ENCODE measurements at places on chromosomes 1 and 21.

DNA sequence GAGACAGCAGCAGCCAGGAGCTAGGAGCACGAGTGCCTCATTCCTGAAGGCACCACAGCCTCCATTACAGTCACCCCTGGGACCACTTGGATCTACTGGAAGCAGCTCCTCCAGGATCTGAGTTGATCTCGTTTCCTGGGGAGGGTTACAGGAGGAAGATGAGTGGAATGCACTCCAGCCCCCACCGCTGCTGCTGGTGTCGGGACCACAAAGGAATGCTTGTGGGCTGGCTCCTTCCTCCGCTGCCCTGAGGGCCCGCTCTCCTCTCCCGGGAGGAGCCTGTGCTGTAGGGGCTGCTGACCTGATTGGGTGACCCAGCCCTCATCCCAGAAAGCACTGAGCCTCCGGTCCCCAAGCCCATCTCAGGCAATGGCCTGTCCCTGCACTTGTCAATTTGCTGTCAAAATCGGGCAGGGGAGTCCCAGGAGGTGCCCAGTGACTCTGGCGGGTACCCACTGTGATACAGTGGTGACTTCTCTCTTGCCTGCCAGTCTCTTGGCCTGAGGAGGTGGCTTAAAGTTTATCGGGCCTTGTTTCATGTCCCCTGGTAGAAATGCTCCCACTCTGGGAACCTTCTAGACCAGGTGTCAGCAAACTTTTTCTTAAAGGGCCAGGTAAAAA is 23.1 kb downstream of the IL10RB start:
- no peak for DNase-seq

DNA sequence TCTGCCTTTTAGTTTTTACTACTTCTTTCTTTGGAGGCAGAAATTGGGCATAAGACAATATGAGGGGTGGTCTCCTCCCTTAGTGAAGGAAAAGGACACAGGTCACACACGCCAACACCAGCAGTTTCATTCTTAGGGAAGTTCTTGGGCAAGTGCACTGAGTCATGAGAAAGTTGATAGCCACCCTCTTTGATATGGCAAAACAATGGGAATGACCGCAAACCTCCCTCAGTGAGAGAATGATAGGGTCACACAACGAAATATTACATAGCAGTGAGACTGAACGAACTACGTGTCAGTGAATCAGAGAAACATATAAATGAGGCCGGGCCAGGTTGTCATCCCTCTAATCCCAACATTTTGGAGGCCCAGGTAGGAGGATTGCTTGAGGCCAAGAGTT is 20.0 kb downstream of the IL6R start:
- no peak for DNase-seq

- DNase-seq: no peak
Measured at GRCh38 chr1:211606332-211606913, 27.5 kb upstream of the SLC30A1 start.

GRCh38 chr1:150456146-150456647 is 31.0 kb upstream of the TARS2 start:
- DNase-seq: no peak

- DNase-seq: no peak
Measured at GRCh38 chr1:204092632-204093420, 19.9 kb downstream of the SOX13 start.

DNA sequence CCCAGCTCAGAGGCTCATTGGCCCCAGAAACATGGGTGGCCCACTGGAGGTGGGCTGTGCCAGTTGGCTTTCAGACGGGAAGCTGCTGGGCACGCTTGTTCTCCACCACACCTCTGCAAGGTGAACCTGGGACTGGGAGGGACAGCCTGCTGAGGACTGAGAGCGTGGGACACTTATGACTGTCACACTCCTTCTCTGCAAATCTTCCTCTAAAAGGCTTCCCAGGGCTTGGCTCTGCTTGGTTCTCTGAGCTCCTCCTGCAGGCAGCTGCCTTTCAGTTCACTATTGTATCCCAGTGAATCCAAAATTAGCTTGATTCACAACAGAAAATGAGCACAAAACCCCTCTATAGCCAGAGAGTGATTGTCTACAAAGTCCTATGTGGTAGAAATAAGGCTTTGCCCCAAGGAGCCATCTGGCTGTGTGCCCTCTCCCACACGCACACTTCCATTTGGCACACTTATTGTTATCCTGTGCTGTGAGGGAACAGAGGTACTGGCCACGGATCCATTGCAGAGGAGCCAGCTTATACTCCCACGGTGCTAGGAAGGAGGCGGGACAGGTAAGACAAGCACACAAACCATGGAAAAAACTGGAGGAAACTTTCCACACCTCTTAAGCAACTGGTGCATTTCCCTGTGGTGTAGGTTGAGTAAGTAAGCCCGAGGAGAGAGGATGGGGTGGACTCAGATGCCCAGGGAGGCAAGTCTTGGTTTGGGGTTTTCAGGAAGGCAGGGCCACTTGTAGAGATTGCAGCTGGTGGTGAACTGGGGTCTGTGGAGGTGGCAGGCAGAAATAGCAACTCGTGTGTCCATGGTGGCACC is 18.9 kb upstream of the BTG2 start:
- no peak for DNase-seq

- DNase-seq: peak; percentile 57
Measured at GRCh38 chr1:48697066-48697707, 79.5 kb downstream of the BEND5 start.

DNA sequence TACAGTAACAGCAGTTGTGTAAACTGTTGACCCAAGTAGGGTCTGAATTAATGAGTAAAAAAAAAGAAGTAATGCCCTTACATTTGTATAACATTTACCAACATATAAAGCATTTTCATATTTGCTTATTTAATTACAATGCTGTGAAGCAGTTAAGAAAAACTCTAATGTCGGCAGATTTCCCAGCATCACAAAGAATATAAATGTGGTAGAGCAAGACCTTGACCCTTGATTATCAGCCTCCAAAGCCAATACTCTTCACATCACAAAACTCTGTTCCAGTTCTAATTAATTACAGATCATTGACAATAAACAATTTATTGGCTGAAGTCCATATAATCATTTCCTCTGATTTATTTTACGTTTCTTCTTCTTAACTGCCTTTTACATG is 130.2 kb downstream of the DUSP10 start:
- no peak for DNase-seq

GRCh38 chr1:50967416-50968157 is 2.5 kb upstream of the CDKN2C start:
- DNase-seq: no peak

- DNase-seq: no peak
Measured at GRCh38 chr1:2602866-2603520, 16.4 kb downstream of the PRXL2B start.

- no peak for DNase-seq
Measured at GRCh38 chr1:8458607-8459006, 140.7 kb downstream of the SLC45A1 start.

GRCh38 chr1:100308777-100309176 is 42.8 kb downstream of the RTCA start:
- peak; percentile 79 for DNase-seq

DNA sequence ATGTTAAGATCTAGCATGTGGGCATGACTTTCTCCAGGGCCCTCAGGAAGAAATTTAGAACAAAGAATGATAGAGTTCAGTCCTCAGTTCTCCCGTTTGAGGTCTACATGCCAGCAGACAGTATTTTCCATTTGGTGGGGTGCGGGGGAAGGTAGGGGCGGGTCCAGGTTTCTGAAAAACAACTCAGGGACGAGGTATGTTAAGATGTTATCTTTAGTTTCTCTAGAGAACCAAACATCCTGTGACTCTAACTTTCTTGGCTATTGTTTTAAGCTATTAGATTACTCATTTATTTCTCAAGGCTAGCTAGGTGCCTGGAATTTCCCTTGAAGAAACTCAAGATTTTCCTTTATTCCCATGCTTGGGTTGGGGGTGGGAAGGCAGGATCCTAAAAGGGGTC is 42.3 kb upstream of the SYT14 start:
- DNase-seq: no peak

GRCh38 chr1:200654660-200655059 is 15.0 kb downstream of the DDX59 start:
- peak; percentile 45 for DNase-seq

DNA sequence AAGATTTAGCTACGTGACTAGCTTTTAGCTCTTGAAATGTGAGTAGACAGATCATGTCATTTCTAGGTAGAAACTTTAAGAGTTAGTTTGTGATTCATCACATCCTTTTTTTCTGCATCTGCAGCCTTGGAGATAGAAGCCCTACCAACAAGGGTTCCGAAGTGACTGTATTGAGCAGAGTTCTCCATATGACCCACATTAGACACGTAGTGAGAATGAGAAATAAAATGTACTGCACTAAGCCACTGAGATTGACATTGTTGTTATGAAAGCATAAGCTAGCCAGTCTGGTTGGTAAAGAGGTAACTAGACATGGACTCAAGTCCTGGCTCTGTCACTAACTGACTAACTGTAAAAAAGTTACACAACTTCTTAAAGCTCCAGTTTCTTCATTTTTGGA is 296.1 kb downstream of the PDE4B start:
- no peak for DNase-seq

DNA sequence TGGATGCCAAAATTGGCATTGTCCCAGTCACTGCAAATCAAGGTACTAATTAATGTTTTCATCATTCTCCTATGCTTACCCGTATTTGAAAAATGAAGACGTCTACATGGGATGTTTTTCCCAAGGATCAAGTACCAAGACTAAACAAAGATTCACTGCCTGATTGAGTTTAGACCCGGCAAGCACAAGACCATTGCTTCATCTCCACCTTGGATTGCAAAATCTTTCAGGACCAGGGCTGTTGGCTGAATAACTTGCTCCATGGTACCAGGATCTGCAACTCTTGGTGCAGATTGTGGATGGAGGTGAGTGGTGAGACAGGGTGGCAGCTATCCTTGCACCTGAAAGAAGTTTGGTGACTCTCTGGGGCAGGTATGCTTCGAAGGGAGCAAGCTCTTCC is 122.5 kb upstream of the ETS2 start:
- no peak for DNase-seq

DNA sequence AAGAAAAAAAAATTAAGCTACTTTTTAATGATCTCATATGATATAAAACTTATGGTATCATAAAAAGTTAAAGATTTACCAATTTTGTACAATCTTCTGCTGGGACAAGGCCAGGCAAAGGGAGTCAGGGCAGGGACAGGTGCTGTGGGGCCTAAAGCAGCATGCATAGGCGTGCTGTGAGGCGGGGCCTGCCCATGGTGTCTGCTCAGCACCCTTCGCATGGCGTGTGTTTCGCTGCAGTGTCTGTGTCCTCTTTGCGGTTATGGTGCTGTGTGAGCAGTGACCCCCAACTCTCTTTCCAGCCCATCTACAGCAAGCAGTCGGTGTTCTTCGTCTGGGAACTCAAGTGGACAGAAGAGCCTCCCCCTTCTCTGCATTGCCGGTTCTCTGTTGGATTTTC is 13.4 kb upstream of the PWP2 start:
- no peak for DNase-seq

DNA sequence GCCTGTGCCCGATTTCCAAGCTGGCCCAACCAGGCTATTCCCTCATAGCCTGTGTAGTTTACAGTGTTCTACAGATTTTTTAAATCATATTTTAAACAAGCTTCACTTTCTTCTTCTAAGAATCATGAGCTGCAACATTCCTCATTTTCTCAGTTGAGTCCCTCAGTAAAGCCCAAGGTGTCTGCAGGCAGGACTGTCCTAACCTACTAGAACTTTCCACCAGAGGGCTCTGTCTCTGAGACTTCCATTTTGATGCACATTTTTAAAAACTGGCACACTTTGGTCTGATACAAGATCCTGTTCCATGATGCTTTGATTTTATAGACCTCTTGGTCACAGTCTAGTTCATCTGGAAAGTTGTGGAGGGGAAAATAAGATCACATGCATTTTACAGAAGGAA is 21.6 kb upstream of the SLAMF6 start:
- peak; percentile 48 for DNase-seq

DNA sequence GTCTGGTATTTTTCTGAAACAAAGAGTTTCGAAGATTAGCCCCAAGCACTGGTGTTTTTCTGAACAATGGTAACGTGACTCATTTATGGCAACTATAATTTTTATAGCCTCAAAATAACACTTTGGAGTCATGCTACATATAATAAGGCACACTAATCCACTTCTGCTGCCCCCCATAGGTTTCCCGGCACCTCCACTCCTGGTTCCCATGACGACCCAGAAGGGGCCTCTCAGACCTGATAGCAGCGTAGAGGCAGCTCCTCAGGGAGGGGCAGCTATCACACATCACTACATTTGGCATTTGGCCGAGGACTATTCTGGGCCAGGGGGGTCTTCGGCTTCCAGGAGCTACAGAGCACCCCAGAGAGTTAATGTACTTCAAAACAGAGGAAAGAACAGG is 23.3 kb downstream of the CAPN8 start:
- no peak for DNase-seq

GRCh38 chr1:247110627-247111258 is 6.6 kb upstream of the ZNF669 start:
- peak; percentile 50 for DNase-seq

- no peak for DNase-seq
Measured at GRCh38 chr1:93652323-93652949, 29.2 kb downstream of the BCAR3 start.

DNA sequence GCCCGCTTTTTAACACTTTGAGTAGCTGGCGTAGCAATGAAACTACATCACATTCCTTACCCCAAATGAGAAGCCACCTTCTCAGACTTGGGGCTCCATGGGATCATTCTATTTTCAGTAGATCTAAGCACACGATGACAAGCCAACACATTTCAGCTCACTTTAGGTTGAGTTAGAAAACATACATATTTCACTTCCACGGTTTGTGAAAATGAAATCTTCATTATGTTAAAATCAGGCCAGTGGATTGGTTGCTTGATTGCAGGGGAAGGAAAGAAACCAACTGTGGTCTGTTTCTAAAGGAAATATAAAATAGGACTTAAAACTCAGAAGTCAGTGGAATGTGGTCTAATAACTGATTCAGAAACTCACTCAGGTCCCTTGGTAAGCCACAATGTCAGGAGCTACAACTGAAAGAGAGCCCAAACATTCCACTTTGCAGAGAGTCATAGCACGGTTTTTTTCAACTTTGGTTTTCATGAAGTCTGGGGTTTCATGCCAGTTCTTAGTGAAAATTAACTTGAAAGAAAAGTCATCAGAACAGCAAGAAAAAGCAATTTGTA is 82.3 kb upstream of the TIAM1 start:
- DNase-seq: peak; percentile 67

DNA sequence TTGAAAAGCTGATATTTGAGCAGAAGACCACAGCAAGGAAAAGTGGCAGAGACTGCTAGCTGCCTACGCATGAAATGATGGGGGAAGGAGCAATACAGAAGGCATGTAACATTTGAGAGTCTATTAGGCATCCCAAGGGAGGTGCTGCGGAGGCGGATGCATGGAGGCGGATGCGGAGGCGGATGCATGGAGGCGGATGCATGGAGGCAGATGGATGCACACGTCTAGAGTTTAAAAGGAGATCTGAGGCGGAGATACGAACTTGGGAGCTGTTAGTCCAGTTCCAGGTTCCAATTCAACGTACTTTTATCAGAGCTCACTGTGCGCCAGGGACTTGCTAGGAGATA is 744 bp upstream of the DDX20 start:
- peak; percentile 35 for DNase-seq

- no peak for DNase-seq
Measured at GRCh38 chr1:79507770-79508169, 501.2 kb upstream of the ADGRL4 start.

GRCh38 chr1:202315576-202316168 is 26.1 kb downstream of the UBE2T start:
- peak; percentile 69 for DNase-seq
